KG1 (cell line): ENCODE measurements at places on chromosomes 7 and 10.

DNA sequence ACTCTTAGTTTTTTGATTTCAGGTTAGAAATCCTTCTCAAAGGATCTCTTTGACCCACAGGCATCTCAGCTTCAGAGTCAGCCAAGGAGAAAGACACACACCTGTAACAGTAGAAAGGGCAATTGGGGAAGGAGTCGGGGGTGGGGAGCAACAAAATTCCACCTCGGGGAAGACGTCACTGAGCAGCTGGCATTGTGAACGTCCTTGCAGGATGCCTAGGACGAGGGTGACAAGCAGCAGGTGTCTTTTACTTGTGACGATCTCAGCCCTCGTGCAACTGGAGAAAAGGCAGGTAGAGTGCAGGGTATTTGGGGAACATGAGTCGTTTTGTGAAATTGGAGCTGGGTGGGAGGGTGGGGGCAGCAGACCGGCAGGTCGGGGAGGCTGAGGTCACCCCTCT lies 627.0 kb downstream of the ACTR3B start:
- no peak for DNase-seq

DNA sequence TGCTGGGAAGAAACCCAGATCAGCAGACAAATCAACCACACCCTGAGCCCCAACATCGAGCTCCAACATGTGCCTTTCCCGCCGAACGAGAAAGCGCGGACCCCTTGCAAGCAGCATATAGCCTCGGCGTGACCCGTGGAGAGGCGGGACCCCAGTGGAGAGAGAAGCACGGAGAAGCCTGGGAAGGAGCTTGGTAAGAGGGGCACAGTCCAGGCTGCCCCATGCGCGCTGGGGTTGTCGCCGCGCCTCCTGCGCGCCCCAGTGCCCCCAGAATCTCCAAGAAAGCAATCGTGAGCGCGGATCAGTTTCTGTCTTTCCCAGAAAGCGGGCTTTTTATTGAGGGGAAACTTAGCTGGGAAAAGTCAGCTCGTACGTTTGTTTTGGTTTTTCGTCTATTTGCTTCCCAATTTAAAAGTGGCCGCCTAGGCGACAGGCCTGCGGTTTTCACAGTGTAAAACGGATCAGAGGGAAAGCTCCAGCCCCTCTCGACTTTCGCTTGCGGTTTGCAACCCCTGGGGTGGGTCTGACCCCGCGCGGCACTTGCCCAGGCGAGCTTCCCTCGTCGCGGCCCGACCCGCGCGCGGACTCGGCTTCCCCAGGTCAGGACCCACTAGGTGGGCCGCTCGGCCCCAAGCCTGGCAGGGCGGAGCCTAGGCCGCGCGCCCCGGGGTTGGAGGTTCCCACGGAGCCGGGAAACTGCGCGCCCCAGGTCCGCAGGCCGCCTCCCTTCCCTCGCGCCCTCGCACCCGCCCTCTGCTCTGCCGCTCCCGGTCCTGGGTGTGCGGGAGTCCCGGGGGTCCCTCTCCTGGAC lies 31.1 kb downstream of the SKIDA1 start:
- no peak for DNase-seq

GRCh38 chr7:41730668-41731067 lies 27.8 kb upstream of the INHBA start:
- no peak for DNase-seq

DNA sequence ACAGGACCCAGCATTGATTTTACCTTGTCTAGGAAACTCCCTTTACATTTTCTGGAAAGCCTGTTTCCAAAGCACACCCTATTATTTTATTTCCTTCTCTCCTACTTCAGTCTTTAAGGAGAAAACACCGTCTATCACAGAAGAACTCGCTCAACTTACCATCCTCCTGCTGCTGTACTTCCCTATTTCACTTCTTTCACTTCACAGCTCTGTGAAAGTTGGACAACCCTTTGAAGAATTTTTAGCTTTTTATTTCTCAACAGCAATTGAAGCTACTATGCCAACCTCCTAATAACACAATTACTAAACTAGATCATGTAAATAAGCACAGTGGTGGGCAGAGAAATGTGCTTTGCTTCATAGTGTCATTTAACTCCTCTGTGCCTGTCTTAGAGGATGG lies 166.5 kb downstream of the TFEC start:
- DNase-seq = no peak

DNA sequence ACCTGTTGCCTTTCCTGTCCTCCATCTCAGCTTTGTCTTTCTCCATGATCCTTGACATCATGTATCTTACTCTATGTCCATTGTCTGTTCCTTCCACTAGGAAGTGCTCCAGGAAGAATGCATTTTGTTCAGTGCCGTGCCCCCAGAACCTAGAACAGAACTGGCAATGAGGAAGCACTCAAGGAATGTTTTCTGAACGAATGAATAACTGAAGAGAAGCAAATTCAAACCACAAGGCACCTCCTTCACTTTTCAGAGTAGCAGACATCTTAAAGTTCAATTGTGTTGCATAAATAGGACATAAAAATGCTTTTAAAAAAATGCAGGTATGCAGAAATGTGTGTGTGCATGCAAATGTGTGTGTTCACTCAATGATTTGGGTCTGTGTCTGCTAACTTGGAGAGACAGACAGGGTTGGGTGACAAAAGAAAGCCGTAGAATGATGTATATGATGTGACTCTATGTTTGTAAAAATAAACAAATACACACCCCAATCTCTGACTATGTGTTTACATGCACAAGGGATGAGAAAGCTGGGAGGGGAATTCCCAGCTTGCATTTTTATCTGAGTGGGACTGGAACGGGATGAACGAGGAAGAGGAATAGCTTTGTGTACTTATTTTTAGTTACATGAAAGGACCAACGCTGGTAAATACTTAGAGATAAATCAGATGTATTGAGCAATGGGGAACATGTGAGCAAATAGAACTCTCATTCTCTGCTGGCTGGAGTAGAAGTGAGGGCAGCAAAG lies 237.7 kb downstream of the FANK1 start:
- no peak for DNase-seq

DNA sequence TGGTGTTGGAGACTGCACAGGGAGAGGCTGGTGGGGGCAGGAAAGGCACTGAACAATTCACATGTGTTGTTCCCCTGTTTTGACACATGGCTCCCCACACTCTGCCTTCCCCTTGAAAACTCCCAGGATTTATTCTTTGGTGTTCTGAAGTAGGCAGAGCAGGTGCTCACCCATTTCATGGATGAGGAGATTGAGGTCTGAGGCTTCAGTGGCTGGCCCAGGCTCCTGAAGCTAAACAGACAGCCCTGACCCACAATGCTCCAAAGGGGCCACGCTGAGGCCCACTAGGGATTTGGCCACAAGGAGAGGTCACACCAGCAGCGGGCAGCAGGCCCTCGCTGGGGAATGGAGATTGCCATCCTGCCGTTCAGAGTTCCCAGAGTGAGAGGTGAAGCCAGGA lies 157.6 kb downstream of the SH3PXD2A start:
- DNase-seq = no peak

DNA sequence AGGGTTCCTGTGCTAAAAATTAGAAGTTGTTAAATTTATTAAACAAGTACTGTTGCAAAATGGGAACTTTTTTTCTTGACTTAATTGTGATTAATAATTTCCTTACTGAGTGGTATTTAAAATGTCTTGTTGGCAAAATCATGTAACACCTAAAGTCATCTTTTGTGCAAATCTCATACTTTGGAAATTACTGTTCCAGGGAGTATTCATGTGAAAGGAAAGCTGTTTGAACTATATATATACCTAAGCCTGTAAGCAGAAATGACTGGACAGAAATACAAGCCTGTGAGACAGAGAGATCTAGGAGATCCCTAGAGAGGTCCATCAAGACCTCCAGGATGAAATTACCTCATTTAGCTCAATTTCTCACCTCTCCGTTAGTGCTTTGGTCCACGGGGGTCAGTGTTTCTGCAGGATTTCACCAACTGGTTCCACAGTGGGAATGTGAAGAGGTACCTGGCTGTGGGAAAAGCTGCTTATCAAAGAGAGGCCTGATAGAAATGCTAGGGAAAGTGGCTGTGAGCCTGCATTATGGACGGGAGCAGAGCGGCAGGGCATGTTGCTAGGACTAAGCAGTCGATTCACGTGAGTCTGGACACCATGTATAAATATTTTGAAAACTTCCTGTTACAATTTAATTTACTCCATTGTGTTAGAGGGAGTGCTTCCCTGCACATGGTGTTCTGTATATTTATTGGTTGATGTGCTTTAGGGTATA lies 7.9 kb downstream of the LUC7L2 start:
- no peak for DNase-seq

- no peak for DNase-seq
Measured at GRCh38 chr10:71536332-71536731, 139.6 kb downstream of the CDH23 start.

DNA sequence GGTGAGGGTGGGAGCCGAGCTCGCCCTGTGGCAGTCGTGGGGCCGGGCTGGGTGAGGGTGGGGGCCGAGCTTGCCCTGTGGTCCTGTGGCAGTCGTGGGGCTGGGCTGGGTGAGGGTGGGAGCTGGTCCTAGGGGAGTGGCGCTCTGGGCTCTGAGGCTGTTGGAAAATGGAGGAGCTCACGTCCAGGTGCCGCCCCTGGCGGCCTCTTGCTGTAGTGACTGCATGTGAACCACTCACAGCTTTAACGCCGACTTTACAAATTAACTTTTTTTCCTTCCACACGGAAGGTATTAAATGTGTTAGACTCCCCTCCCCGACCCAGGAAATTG lies 312.6 kb downstream of the WDR37 start:
- no peak for DNase-seq

DNA sequence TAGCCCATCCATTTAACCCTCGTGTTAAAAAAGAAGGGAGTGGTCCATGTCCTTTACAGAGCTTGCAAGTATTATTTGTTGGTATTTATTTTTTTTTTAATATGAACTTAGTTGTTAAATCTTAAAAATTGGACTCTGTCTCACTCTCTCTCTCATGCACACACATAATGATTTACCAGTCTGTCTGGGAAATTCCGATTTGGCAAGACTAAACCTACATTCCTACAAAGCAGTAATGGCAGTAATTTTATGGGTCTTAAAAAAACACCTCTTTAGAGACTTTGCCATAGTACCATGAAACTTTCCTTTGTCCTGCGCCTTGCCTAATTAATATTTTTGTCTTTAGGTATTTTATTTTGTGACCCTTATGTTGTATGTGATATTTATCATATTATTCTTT lies 239.5 kb upstream of the PPP1R3A start:
- no peak for DNase-seq

- no peak for DNase-seq
Measured at GRCh38 chr10:33506838-33507661, 172.6 kb upstream of the NRP1 start.

DNA sequence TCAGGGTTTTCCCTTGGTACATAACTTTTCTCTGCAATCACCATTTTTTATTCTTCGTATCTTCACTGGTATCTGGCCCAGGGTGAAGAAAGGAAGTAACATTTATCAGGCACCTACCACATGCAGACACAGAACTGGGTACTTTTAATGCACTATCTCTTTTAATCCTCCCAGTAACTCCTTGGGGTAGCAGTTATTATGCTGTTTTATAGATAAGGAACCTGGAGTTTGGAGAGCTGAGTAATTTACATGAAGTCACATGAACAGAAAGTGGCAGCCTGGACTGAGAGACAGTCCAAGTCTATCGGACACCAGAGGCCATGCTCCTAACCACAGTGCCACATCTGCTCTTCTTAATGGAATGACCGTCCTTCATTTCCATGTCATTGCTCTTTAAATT lies 117.1 kb upstream of the PODXL start:
- DNase-seq = no peak

DNA sequence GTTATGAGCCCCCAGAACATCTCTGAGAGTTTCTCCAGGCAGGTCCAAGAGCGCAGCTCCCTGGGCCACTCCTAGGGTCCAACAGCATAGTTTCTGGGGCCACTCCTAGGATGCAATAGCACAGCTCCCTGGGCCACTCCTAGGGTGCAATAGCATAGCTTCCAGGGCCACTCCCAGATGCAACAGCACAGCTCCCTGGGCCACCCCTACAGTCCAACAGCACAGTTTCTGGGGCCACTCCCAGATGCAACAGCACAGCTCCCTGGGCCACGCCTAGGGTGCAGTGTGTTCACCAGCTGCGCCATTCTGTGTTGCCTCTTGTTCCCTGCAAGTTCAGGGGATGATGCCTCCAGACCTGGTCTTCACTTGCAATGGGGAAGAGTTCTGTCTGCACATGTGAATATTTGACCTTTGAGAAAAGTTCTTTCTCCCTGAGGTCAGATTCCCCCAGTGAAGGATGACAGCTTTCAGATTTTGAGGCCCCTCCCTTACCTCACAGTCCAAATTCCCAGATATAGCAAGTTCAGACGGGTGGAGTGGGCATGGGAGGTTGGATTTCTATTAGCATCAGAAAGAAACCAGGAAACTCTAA lies 43.0 kb upstream of the LEP start:
- no peak for DNase-seq

DNA sequence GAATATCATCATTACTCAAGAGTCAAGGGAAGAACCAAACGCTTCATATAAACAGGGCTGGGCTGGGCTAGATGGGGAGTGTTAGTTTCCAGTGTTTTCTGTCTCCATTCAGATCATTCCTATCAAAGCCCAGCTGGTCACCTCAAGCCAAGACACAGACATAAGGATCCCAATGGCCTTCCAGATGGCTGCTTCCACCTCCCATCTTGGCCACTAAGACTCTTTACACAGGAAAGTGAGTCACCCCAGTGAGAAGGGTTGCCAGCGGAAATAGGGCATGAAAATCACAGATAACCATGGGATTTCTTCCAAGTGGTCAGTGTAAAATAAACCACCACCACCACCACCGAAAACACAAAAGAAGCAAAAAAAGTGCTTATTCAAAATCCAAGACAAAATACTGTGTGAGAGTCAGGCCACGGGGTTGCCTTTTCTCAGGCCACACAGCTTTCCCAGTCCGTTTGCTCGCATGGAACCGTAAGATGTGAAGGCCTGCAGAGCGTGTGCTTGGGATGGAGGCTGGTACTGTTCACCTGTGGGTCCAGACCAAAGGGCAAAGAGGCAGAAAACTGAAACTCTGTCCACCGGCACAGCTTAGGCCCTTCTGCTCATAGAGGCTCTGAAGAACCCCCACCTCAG lies 5.6 kb downstream of the PRSS2 start:
- DNase-seq = no peak

GRCh38 chr10:13046851-13047528 lies 45.5 kb upstream of the CCDC3 start:
- DNase-seq = no peak

DNA sequence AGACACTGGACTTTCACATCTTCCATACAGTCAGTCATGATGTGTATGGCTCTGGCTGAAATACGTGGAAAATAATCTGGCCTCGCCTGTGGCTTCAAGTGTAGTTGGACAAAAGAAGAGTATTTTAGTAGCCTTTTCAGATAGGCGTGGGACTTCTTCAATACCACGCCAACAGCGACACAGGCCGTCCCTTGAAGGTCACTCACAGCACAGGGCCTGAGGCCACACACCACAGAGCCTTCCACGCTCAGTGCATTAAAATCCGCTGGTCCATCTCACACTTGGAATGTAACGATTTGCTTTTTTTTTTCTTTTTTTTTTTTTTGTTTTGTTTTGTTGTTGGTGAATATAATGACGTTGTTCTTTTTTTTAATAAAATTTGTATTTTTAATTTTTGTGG lies 51.8 kb upstream of the SUN1 start:
- DNase-seq = no peak
